ENCODE measurements at places on chromosomes 1 and 21.

DNA sequence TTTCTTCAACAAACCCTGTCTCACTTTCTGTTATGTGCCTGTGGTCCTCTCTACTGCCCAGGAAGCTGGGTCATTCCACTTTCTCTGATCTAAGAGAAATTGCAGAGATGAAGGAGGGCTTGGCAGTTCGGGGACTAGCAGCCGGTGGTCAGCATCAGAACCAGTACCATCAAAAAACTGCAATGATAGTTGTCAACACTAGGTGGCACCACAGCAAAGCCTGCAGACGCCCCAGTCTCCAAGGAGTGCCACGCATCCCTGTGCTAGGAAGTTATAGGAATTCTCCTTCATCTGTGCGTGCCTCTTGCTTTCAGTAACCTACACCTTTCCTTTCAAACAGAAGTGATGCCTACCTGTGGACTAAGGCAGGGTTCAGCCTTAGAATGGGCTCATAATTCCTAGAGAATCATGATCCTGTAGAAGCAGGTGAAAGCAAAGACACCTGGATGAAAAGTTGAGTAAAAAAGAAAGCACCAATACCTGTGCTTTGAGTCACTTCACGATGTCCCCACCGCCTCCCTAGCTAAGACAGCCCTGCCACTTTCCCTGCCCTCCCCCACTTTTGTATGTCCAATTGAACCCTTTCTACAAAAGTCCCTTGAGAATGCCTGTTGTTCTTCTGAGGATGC is 129.2 kb downstream of the ADAMTS1 start:
- no peak for DNase-seq

DNA sequence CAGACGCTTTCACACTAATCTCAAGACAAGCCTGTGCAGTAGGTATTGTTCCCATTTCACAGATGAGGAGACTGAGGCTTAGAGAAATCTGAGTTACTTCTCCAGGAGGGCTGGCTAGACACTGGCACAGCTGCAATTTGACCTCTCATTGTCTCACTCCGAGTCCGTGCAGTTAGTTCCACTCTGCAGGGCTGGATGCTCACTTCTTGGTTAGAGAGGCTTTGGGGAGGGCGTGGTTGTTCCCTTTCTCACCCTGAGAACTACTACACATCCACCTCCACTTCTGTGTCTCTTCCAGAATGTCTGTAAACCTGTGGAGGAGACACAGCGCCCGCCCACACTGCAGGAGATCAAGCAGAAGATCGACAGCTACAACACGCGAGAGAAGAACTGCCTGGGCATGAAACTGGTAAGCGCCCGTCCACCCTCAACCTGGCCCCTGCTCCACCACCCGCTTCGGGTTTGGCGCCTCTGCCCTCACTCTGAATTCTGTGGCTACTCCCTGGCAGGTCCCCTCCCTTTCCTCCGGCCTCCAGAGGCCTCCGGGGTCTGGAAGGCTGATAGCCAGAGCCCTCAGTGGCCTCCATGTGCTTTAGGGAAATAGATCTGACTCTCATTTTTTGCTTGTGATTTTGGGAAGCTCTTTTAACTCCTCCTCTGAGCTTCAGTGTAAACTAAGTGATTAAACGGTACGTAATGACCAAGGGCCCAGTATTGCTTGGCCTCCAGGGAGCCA is 29.1 kb downstream of the EIF2D start:
- DNase-seq: no peak

GRCh38 chr1:10101929-10102328 is 69.2 kb downstream of the UBE4B start:
- no peak for DNase-seq

DNA sequence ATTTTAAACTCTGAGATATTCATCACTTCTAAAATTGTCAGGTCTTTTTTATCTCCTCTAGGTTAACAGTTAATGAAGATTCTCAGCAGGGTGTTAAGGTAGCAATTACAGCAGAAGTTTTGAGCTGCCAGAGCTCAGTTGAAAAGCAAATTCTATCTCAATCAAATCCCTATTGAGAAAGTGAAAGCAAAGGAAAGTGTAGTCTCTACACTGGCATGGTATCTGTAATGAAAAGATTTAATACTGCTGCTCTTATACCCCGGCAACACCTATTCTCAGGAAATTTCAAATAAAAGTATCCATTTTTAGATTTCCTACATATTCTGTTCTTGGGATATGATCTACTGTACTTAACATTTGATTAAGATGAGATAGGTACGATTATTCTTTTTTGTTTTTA is 913.5 kb downstream of the MRPL39 start:
- no peak for DNase-seq
